ENCODE measurements at places on chromosomes 11 and 22. TPM values are rescaled to one million over a fixed set of nuclear protein-coding genes. Genes with fewer than 3 reads are reported as not detected.

GRCh38 chr11:65427691-65428577 lies 5.3 kb downstream of the NEAT1 start:
- H3K4me3 ChIP-seq = peak overlapping the region; percentile 97
- H3K27me3 ChIP-seq = peaks cover 18% of the 10 kb centered on the region
- peak; percentile 77 for DNase-seq
- peaks cover 81% of the 10 kb centered on the region for H3K36me3 ChIP-seq
- H3K27ac ChIP-seq = peak overlapping the region; percentile 100

DNA sequence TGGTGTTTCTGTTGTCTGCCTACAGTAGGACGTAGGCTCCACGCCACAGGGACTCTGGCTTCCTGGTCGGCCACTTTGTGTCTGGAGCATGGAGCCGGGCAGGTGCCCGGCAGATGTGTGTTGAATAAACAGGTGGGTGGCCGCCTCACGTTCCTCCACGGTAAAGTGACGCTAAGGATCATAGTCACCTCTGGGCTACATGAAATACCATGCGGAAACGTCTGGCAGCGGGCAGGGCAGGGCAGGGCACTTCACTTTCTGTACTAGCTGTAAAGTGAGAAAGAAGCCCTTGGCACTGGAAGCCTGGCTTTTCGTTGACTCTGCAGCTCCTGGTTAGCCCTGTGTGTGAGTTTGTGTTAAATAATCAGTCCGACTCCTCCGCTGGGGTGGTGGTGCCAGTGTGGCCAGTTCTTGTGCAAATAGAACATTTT lies 52.4 kb downstream of the MCM5 start:
- no peak overlapping the region for H3K27ac ChIP-seq
- H3K27me3 ChIP-seq = no peaks in the 10 kb centered on the region
- no peak for DNase-seq

DNA sequence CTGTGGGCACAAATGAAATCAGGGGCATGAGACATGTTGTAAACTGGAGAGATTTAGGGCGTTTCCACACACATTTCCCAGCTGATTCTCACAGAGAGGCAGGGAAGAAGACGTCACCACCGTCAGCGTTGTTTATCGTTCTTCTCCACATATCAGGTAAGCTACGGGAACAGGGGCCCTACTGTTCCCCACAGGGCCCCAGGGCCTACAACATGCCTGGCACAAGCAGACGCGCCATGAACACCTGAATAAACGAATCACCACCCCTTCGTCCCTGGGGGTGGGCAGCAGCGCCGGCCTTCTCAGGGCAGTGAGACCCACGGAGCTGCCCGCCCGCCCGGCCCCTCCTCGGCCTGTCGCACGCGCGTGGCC lies 342 bp downstream of the EFCAB6 start:
- DNase-seq = no peak
- H3K27ac ChIP-seq = peak overlapping the region; percentile 85
- peaks cover 28% of the 10 kb centered on the region for H3K4me1 ChIP-seq
- H3K4me3 ChIP-seq = peak overlapping the region; percentile 91

- peaks cover 57% of the 10 kb centered on the region for H3K27me3 ChIP-seq
- H3K4me1 ChIP-seq = peaks cover 5% of the 10 kb centered on the region
- no peaks in the 10 kb centered on the region for H3K36me3 ChIP-seq
Observed at GRCh38 chr11:113473983-113474361, 1.2 kb downstream of the DRD2 start.

Gene BRMS1
- 29.3 TPM for total RNA-seq

Gene SLC17A6
- not detected for total RNA-seq

Gene CCT8L2
- not detected for total RNA-seq

Gene OR6A2
- total RNA-seq = not detected

Gene FAM181B
- 0.05 TPM for total RNA-seq

Gene ACAD8
- total RNA-seq = 20.9 TPM
